ENCODE measurements at places on chromosomes 5 and 9.

DNA sequence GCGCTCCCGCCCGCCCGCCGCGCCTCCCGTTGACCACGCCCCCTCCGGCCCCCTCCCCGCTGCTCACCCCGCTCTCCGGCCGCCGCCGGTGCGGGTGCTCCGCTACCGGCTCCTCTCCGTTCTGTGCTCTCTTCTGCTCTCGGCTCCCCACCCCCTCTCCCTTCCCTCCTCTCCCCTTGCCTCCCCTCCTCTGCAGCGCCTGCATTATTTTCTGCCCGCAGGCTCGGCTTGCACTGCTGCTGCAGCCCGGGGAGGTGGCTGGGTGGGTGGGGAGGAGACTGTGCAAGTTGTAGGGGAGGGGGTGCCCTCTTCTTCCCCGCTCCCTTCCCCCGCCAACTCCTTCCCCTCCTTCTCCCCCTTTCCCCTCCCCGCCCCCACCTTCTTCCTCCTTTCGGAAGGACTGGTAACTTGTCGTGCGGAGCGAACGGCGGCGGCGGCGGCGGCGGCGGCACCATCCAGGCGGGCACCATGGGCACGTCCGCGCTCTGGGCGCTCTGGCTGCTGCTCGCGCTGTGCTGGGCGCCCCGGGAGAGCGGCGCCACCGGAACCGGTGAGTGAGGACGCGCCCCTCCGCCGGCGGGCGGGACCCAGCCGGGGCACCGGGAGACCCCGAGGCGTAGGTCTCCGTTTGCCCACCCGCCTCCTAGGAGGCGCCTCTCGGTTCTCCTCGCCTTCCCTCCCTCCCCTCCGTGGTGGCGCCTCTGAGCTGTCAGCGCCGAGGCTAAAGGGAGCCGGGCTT is at the start of gene VLDLR:
VLDLR (plus strand) TSS at position 66 of the 739 bp plus-strand sequence; CDS start at position 469, 403 bp downstream.
- DNase-seq: peak; percentile 42

DNA sequence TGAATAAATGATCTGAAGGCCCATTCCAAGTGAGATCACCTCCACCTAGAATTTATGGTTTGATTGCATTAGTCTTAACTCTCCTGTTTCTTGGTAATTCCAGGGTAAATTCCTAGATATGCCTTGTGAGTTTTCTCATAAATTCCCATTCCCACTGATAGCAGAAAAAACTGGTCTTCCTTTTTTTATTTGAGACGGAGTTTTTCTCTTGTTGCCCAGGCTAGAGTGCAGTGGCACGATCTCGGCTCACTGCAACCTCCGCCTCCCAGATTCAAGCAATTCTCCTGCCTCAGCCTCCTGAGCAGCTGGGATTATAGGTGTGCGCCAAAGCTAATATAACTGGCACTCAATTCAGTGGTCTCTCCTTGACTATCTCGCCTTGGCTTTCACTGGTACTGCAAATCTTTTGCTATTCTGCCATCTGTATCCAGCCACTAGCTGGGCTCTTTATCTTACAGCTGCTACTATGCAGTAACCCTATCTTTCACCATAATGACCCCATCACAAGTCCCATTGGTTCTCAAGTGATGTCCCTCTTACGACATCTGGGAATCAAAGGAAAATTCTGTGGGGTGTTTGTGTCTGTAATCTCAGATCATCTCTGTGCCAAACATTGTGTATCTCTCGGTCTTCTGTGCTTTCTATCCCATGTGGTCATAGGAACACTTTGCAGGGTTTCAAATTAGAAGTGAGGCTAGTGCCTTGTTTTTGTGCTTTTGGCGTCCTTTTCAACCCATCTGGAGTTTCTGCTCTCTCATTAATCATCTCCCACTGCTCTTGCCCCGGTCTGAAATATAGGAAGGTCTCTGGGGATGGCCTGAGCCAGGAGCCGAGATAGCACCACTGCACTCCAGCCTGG is 14.4 kb downstream of the HNRNPK start:
- DNase-seq: no peak

- DNase-seq: no peak
These were observed 153.4 kb upstream of the MPDZ start for GRCh38 chr9:13432904-13433303.

DNA sequence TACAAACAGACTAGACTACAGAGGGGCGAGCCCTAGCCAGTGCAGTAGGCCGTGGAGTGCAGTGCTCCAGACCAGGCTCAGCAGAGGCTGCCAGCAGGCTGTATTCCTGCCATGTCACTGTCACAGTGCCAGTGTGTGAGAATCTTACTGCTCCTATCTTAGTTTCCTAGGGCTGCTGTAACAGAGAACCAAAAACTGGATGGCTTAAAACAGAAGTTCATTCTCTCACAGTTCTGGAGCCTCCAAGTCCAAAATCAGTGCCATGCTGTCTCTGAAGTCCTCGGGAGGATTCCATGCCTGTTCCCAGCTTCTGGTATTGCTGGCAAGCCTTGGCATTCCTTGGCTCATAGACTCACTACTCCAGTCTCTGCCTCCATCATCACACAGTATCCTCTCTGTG is 75.0 kb upstream of the SAP30L start:
- no peak for DNase-seq

DNA sequence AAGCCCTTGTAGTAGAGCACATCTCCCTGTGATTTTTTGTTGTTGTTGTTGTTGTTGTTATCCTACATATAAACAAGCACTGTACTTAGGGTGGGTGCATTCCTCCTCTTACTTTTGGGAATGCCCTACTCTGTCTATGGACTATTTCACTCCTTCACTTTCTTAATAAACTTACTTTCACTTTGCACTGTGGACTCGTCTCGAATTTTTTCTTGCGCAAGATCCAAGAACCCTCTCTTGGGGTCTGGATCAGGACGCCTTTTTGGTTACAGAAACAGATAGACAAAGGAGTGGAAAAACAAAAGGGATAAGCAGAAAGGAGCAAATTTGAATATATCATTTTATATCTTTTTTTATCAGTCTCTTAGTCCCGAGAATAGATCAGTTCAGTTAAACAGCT is 14.4 kb upstream of the PAIP1 start:
- no peak for DNase-seq

DNA sequence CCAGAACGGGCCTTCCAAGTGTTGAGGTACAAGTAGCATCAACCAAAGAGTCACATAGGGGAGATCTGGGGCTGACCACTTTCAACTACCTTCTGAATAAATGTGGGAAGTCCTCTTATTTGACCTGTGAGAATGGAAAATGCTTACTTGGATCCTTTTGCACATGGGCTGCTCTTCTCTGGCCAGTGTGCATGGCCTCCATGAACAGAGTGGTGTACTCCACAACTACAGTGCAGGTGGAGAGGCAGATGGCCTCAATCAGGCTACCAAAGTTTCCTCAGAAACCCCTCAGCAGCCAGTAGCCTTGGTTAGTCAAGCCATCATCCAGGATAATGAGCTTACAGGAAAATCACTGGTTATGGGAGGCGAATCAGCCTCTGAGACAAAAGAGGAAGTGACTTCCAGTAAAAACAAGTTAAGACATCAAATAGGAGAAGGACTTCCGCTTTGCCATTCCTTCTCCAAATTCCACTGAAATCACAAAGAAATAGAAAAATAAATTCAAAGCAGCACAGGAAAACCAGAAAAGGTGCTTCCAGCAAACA is 18.3 kb upstream of the FCHO2 start:
- DNase-seq: no peak

DNA sequence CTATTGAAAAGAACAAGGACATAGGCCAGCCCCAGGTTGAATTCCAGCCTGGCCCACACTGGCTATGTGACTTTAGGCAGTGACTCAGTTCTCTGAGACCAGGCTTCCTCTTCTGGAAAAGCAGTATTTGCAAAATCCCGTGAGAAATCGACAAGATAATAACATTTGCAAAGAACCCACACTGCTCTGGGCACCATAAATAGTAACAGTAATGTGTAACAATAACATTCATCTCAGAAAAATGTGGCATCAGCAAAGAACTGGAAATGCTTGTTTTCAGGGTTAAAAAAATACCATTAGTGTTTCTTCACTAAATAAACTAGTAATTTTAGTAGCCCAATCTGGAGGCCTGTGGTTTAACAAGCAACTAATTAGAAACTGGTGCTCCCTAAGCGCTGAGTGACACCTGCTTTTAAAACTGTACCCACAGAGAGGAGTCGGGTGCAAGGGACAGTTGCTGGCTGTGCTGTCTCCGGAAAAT is 148.4 kb downstream of the TTLL11 start:
- peak; percentile 41 for DNase-seq

DNA sequence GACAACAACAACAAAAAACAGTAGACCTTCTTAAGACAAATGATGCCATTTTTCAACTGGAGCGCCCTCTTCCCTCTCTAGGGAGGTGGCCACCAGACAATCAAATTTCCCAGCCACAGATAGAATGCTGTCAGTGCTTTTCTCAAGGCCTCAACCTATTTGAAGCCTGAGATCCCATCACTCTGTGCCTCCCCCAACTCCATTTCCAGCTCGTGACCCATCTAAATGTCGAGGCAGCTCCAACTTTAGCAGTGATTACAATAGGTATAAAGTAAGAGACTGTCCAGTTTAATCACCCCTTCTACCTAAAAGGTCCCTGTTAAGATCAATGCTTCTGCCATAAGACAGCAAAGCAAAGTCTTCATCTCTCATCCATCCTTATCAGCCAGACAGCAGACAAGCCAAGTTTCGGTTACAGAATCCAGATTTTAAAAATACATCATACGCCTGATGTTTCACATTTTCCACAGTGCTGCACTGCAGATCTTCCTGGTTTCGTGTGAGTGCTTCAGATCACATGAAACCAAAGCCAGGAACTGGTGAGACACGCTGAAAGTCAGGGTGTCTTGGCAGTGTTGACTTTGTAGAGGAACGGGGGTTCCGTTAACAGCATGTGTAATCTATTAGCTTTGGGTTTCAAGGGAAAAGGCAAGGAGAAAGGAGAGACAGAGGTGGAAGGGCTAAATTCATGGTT is 447.8 kb downstream of the ENC1 start:
- DNase-seq: no peak

DNA sequence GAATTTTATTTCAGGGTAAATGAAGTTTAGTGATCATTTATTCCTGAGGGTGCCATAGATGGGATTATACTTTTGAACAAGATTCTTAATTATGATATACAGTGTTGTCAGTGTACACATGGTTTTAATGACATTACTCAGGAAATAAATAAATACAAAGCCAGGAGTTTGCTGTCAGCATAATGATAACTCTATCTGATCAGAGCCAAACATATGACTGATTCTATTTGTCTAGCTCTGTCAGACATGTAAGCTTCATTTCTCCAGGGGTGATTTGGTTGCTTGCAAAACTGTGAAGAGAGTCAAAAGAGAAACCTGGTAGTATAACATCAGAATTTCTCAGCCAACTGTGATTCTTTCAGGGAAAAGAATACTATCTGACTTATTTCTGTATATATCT is 1425.8 kb upstream of the C9orf72 start:
- DNase-seq: no peak

GRCh38 chr9:114351932-114352331 is 22.3 kb downstream of the ORM2 start:
- DNase-seq: no peak

GRCh38 chr9:121192959-121193640 is 8.6 kb downstream of the RAB14 start:
- no peak for DNase-seq

GRCh38 chr5:122035913-122036312 is 42.1 kb downstream of the LOX start:
- no peak for DNase-seq

GRCh38 chr9:133762488-133763271 is 24.5 kb upstream of the SARDH start:
- no peak for DNase-seq

GRCh38 chr5:82987188-82987587 is 90.0 kb downstream of the TMEM167A start:
- DNase-seq: no peak

GRCh38 chr5:110768138-110768860 is 29.5 kb downstream of the SLC25A46 start:
- DNase-seq: no peak

- DNase-seq: no peak
These were observed 8.7 kb downstream of the PPP6C start for GRCh38 chr9:125180876-125181275.

- no peak for DNase-seq
These were observed 39.9 kb upstream of the LPCAT1 start for GRCh38 chr5:1563617-1564181.

DNA sequence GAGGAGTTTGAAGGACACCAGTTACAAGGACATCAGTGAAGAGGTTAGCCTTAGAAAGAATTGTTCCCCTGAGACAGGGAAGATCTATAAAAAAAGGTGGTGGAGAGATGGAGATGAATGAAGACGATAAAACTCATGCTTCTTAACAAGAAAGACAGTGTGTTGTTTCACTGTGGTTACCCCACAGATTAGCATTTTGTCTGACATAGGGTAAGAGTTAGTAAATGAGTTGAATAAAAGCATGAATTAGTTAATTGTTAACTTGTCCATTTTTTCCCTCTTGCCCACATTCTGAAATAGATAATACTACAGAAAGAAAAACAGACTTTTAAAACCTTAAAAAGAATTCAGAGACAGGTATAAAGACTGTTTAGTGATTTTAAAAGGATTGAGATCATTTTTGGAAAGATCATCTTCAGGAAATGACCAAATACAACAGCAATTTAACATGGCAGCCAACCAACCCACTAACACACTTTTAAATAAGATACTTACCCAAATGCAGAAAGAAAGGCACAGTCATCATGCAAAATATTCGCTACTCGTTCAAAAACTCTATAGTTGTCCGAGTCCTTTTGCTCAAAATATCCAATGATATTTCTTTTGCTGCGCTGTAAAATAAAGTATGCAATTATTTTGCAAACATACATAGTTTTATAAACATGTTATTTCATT is 78.5 kb downstream of the ERP44 start:
- DNase-seq: no peak

DNA sequence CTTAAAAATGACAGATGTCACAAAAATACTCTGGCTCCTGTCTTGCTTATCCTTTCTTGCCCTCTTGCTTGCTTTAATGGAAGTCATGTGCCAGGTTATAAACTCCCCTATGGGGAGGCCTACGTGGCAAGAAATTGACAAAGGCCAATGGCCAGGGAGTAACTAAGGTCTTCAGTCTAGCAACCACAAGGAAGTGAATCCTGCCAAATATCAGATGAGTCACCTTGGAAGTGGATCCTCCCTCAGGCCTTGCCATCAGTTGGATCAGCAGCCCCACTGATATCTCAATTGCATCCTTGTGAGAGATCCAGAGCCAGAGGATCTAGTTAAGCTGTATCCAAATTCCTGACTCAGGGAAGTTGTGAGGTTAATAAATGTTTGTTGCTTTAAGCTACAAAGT is 82.8 kb downstream of the CAAP1 start:
- DNase-seq: no peak

- no peak for DNase-seq
These were observed 2.6 kb upstream of the OR13C3 start for GRCh38 chr9:104539275-104539674.
